Effector CD4-positive, alpha-beta T cell (primary cell): ENCODE measurements at places on chromosomes 7 and 10.

DNA sequence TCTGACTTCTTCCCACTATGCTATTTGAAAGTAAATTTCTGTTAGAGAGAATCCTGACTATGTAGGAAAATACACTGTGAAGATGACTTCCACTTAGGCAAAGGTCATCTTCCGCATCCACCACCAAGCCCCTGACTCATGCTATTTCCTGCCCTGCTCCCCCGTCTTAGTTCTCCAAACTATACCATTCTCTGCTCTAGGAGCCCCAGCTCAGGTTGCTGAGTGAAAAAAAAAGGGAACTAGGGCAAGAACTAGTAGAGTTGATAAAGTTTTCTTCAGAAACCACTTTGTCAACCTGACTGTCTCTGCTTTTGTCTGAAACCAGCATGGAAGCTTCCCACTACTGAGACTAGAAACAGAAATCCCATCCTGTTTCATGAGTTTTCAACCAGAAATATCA is 96.9 kb downstream of the EVX1 start:
- DNase-seq = no peak

DNA sequence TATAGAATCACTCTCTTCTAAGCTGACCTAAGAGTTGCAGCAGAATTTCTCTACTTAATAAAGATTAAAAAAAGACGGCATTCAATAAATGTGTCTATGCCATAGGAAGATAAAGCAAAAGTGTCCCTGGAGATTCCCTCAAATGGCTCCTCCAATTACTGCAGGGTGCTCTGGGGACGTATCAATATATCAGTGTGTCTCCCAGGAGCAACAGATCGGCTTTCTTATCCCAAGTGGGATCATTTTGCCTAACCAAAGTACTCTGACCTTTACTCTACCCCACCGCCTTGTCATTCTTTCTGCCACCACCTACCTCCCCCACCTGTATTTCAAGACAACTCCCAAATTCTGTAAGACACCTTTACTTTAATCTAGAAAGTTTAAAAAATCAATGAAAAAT is 202.0 kb upstream of the SEMA3C start:
- no peak for DNase-seq

- no peak for DNase-seq
Observed at GRCh38 chr7:90825779-90826178, 229.7 kb downstream of the CDK14 start.

DNA sequence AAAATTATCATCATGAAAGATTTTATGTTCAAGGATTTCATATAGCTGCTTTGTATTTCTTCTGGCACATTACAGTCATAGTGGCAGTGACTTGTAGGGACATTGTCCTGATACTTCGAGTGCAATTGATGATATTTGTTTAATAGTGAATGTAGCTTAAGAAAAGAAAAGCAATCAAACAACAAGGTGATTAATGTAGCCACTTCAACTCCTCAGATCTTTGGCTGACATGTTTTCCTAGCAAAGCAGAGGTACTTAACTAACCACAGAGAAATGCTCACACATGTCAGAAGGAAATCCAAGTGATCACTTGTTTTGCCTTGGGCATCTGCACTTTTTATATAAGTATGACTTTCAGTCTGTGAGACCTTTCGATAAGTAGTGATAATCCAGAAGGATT is 470.3 kb downstream of the AUTS2 start:
- DNase-seq = no peak

DNA sequence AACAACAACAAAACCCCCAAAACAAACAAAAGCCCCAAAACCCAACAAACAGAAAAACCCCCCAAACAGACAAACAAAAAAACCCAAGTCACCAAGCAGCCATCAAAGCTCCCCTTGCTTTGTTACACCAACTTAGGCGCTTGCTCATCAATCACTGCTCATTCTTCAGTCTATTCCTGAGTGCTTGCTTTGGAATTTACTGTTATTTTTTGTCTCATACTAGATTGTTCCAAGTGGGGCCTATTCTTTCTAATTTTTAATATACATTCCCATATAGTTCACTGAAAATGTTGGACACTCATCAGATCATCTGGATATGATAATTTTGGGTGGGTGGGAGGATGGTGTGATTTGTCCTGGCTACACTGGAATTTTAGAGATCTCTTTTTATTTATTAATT is 126.0 kb upstream of the JCAD start:
- no peak for DNase-seq

DNA sequence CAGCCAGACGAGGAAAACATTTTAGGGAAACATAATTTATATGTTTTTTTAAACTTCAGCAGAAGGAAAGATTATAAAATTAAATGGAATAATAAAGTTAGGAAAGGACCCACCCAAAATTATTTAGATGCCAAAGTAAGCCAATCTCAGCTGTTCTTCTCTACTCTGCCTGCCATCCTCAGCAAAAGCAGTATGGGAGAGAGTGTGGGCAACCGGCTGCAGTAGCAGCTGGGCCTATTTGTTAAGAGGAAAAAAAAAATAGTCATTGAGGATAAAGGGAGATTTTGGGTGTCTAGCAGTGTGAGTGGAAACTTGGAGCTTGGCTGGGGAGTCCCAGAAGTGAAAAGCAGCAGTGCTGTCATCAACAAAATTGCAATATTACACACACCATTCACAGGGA is 15.4 kb downstream of the SEMA3E start:
- no peak for DNase-seq

GRCh38 chr7:69717221-69717620 is 118.9 kb downstream of the AUTS2 start:
- DNase-seq = no peak

GRCh38 chr10:125722811-125723210 is 3.3 kb downstream of the EDRF1 start:
- DNase-seq = no peak

GRCh38 chr7:143901668-143902331 is at the start of gene TCAF1:
TSS of gene TCAF1 (minus strand) at chr7:143902176. CDS start at chr7:143876608, 25,568 bp downstream.
- peak; percentile 85 for DNase-seq

- no peak for DNase-seq
Observed at GRCh38 chr10:93152136-93152535, 78.4 kb downstream of the CYP26A1 start.

GRCh38 chr10:118980135-118980865 is 49.2 kb upstream of the NANOS1 start:
- no peak for DNase-seq

GRCh38 chr10:6411436-6411835 is 168.6 kb downstream of the PRKCQ start:
- no peak for DNase-seq

DNA sequence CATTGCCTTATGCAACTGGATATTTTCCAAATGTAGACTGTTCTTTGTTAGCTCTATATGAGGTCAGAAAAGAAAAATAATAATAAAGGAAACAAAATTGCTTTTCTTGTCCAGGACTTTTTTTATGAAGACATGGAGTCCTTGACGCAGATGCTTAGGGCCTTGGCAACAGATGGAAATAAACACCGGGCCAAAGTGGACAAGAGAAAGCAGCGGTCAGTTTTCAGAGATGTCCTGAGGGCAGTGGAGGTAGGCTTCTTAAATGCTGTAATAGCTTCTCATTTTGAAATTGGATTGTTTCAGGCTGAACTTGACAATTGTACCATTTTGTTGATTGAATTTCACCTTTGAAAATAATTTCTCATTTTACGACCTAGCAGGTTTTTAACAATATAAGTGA is 12.9 kb upstream of the LSMEM1 start:
- no peak for DNase-seq

DNA sequence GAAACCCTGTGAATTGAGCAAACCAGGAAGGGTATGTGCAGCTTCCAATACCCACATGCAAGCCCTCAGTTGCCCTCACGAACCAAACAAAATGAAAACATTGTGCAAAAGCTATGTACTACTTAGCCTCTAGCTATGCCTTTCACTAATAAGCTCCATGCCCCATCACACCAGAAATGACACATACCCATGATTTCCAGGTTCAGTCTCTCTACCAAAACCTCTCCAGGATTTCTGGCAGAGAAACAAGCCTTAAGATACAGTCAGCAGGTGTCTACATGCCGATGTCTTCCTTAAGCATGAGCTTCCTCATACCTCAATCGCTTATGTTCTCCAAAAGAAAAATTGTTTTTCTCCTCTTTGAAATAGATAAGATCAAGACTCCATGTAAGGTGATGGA is 527.8 kb upstream of the AUTS2 start:
- no peak for DNase-seq

- no peak for DNase-seq
Observed at GRCh38 chr10:113151190-113151666, 201.2 kb downstream of the TCF7L2 start.

GRCh38 chr7:140182917-140183316 is 6.1 kb upstream of the KDM7A start:
- no peak for DNase-seq

DNA sequence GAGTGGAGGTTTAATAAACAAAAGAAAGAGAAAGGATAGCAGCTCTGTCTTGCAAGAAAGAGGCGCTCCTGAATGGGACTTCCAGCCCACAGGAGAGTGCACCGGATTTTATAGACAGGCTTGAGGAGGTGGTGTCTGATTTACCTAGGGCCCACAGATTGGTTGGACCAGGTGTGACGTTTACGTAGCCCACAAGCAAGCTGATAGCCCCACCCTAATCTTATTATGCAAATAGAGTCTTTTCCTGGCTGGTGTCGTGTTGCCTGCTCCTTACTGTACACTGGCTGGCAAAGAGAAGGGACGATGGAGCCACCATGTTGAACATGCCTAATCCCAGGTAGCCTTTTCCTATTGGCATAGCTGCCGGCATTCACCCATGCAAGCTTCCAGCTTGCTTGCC is 319.7 kb upstream of the POM121L12 start:
- DNase-seq = no peak

DNA sequence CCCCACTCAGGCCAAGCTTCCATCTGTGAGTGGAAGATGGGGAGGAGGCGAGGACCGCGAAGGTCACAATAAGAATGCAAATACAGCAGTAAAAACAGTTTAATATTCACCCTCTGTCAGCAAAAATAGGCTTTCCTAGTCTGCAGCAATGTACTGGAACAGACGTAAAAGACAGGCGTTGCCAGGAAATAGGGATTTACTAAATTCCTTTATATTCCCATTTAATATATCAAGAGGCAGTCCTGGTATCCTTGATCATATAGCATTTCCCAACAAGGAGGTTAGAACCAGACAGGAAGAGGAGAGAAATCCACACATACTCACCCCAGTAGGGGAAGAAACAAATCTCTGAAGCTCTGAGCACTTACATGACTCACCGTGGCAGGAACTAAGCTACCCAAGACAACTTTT is 1054.9 kb upstream of the C7orf33 start:
- no peak for DNase-seq

DNA sequence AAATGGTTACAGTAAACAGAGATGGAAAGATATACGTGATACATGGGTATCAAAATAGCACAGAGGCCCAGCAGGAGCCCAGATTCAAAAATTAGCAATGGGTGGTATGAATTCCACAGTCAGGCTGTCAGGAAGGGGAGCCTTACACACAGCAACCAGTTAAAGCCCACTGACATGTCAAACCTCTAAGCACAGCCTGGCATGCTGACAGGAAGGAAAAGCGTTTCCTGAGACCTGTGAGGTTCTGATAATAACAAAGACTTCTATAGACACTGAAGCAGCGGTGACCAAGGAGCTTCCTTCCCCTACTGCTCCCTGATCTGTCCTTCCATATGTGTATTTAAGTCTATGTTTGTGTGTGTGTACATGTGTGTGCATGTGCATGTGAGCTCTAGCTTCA is 89.9 kb downstream of the PHYHIPL start:
- no peak for DNase-seq
